ENCODE measurements at places on chromosomes 2 and 18. TPM values are rescaled to one million over a fixed set of nuclear protein-coding genes. Genes with fewer than 3 reads are reported as not detected.

GRCh38 chr2:225378984-225379383 lies 20.5 kb upstream of the NYAP2 start:
- no peak for DNase-seq

- DNase-seq = no peak
These were observed 72.2 kb upstream of the RBM44 start for GRCh38 chr2:237726401-237726830.

DNA sequence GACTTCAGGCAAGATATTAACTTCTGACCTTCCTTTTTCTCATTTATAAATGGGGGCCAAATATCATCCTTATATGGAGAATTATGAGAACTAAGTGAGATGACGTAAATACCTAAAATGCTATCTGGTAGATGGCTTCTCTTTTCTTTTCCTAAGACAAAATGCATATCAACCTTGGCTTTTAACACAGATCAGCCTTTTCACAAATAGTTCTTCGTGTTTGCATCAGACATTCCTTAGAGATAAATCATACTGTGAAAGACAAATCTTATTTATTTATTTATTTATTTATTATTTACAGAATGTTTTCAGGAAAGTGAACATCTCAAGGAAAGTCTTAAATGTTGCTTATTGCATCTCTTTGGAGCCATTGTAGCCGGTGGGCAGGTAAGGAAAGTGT lies 62.8 kb downstream of the NBEAL1 start:
- no peak for DNase-seq

- no peak for DNase-seq
These were observed 1072.1 kb upstream of the FANCL start for GRCh38 chr2:59312967-59313940.

DNA sequence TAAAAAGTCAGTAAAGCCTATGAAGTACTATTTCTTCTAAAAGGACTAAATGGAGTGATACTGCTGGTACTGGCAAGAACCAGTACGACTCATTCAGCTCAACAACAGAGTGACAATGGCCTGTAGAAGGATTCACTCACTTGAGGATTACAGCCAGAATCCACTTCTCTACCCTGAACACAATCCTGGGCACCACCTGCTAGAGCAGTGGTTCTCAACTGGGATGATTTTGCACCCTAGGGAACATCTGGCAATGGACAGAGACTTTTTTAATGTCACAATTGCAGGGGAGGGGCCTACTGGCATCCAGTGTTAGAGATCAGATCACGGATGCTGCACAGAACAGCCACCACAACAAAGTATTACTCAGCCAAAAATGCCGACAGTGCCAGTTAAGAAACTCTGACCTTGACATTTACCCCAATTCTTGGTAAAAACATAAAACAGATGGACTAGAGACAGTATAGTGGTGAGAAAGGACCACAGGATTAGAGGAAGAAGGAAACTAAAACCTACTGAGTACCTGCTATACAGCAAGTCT lies 5.0 kb downstream of the SPIRE1 start:
- no peak for DNase-seq

The IL18R1 gene
- total RNA-seq = 1.3 TPM

DNA sequence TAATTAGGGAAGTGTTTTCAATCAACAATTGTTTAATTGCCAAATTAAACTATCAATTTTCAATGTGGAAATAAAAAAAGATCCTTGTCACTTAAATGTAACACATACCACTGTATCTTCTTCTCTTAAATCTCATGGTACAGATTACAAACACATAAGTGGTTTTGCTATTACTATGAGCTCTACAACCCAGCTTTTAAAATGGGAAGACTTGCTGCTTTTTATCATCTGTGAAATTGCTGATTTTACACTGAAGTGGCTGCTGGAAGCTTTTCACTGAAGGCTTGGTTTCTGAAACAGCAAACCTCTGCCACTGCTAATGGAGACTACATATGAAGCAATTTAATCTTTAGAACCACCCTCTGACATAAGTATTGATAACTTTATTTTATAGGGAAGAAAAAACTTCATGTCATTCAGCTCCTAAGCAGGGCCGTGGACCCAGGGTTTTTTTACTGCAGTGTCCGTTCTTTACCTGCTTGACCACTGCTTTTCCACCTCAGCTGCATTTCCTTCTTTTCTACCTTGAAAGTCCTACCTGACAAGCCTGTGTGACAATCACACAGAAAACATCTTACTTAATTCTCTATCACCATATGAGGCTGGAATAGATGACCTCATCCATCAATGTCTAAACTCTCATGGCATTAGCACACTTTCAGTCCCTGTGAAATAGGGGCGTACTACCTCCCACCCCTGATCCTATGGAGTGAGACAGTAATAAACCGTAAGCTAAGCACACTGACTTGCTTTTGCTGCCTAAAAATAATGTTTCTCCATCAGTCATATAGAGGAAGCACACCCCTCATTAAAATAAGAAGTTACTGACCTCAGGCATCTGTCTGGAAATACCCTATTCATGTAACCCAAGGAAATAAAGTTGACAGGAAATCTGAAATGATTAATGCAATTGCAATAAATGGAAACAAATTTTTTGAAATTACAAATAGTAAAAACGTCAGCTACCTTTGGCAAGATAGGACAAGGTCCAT lies 19.2 kb upstream of the SLC8A1 start:
- DNase-seq = no peak

The PAIP2B gene
- total RNA-seq = 78.1 TPM

DNA sequence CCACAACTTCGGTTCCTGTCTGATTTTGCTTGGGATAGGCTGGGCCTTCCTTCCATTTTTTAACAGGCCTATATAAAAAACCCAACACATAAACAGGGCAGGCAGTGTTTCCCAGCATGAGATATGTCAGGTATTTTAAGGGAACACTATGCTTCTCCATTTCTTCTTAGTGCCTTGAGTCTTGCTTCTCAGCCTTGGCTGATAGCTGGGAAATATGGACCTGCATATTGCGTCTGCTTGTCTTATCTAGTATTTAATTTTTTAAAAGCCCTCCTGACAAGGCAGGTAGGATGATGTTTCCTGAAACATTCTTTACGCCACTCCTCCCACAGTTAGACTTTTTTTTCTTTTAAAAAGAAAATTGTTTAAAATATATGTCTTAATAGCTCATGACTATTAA lies 45.5 kb upstream of the NABP1 start:
- DNase-seq = no peak

The ZNF396 gene
- total RNA-seq = 0.62 TPM

- no peak for DNase-seq
These were observed 49.7 kb downstream of the ACAA2 start for GRCh38 chr18:49763590-49763989.

GRCh38 chr2:186339716-186340115 lies 146.3 kb upstream of the ZC3H15 start:
- no peak for DNase-seq

DNA sequence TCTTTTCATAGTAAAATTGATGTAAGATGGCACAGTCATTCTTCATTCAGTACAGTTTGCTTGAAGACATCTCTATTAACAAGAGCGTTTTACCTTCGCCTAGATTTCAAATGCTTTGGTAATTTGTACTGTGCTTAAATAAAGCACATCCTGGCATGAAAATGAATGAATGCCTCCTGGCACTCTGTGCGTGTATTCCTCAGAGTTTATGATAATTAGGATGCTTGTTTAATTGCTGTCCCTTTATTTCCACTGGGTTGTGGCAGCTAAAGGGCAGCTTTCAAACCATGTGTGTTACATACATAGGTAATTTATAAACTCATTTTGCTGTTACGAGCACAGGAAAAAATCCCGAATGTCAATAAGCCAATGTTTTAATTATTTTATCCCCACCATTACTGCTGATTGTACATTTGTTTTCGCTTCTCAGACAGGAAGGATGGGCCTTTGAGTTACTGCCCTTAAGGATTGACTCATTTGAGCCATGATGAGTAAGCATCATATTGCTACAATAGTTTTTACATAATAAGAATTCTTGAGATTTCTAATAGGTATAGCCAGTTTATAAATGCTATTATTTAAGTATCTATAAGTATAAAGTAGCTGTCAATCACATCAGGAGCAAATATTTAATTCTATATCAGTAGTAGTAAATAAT lies 516.5 kb downstream of the XIRP2 start:
- DNase-seq = no peak

Measured in left ventricle myocardium superior (tissue), 1 donor.